ENCODE measurements at places on chromosomes 11 and 22. TPM values are rescaled to one million over a fixed set of nuclear protein-coding genes. Genes with fewer than 3 reads are reported as not detected.

MUC2 gene
- not detected for total RNA-seq

EHF gene
- 0.13 TPM for total RNA-seq

KCNK7 gene
- not detected for total RNA-seq

ROBO4 gene
- not detected for total RNA-seq

PLA2G3 gene
- not detected for total RNA-seq

CTSF gene
- total RNA-seq, result 35.2 TPM

C11orf65 gene
- 0.64 TPM for total RNA-seq

CASP5 gene
- not detected for total RNA-seq

OR4C5 gene
- not detected for total RNA-seq

FGF4 gene
- total RNA-seq, result not detected

DCDC1 gene
- 0.11 TPM for total RNA-seq

GLB1L2 gene
- total RNA-seq, result 0.48 TPM

MIAT gene
- total RNA-seq, result 0.45 TPM

TEX12 gene
- 0.43 TPM for total RNA-seq

TRIM6 gene
- total RNA-seq, result 11.6 TPM

PTPRCAP gene
- total RNA-seq, result 0.79 TPM

PVALB gene
- not detected for total RNA-seq

CLCF1 gene
- total RNA-seq, result 0.45 TPM

GP1BB gene
- total RNA-seq, result 1.6 TPM

UPB1 gene
- not detected for total RNA-seq

CNGA4 gene
- not detected for total RNA-seq

SAA1 gene
- total RNA-seq, result 0.40 TPM

JHY gene
- total RNA-seq, result 3.3 TPM

SPTBN2 gene
- 19.5 TPM for total RNA-seq

CCDC15 gene
- 1.2 TPM for total RNA-seq

ZBTB16 gene
- not detected for total RNA-seq

VSIG10L2 gene
- not detected for total RNA-seq

ABCG4 gene
- not detected for total RNA-seq

PSMC3 gene
- 152 TPM for total RNA-seq

ACO2 gene
- 133 TPM for total RNA-seq

DDTL gene
- total RNA-seq, result 1.6 TPM

NLRP14 gene
- total RNA-seq, result 0.08 TPM

KCNE3 gene
- not detected for total RNA-seq

QSER1 gene
- total RNA-seq, result 21.7 TPM

CSNK1E gene
- total RNA-seq, result 120 TPM

SPECC1L gene
- total RNA-seq, result 37.8 TPM

MMP13 gene
- not detected for total RNA-seq

KIRREL3 gene
- total RNA-seq, result not detected

TP53I11 gene
- total RNA-seq, result 4.0 TPM

KRTAP5-2 gene
- total RNA-seq, result 0.72 TPM

OR51B5 gene
- 15.1 TPM for total RNA-seq

LSP1 gene
- total RNA-seq, result not detected

TMEM123 gene
- 99.8 TPM for total RNA-seq

MS4A6E gene
- total RNA-seq, result not detected

C22orf15 gene
- total RNA-seq, result not detected

MOV10L1 gene
- total RNA-seq, result not detected

TBCEL gene
- total RNA-seq, result 12.6 TPM

CTTN gene
- 651 TPM for total RNA-seq

FOLH1 gene
- 7.0 TPM for total RNA-seq

APOL4 gene
- total RNA-seq, result not detected

OR52N4 gene
- total RNA-seq, result not detected

GNAZ gene
- total RNA-seq, result 3.6 TPM

Data from SK-MEL-5 (cell line).